Mesenteric fat pad (tissue), 1 donor: ENCODE measurements at places on chromosomes 6 and 20.

DNA sequence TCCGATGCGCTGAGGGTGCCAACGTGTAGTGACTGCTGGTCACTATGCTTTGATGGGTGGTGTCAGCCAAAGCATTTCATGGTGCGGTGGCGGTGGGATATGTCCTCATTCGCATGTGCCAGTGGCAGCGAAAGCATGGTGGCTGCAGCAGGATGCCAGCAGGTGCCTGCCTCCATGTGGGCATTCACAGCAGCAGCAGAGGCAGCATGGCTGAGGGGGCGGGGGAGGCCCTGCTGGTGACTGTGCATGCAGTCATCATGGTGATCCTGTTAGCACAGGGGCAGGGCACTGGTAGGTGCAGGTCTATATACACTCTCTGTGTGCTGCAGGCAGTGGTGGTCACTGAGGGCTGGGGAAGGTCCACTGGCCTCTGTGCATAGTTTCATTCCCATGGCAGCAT lies 22.0 kb downstream of the FIG4 start:
- no peak for DNase-seq

DNA sequence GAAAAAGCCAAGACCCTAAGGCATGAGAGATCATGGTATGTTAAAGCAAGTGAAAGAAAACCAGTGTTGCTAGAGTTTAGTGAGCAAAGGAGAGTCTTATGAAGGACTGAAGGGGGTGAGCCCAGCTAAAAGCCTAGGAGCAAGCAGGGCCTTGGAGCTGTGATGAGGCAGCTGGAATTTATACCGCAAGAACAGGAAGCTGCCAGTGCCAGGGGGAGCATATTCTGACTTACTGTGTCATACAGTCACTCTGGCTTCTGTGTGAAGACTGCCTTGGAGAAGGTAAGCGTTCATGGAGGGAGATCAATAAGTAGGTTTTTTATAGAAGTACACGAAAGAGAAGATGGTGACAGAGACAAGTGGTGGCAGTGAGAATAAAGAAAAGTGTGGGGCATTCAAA lies 308.9 kb upstream of the THEMIS start:
- DNase-seq: no peak

- no peak for DNase-seq
Observed at GRCh38 chr6:135209803-135210202, 28.7 kb downstream of the MYB start.

- no peak for DNase-seq
Observed at GRCh38 chr6:163181666-163182180, 232.8 kb upstream of the QKI start.
